Testis (tissue), 5 donors: ENCODE measurements at places on chromosomes 16 and 17. TPM values are rescaled to one million over a fixed set of nuclear protein-coding genes. Genes with fewer than 3 reads are reported as not detected.

Gene RNU2-1
- not detected for polyA plus RNA-seq

Gene TMEM235
- polyA plus RNA-seq: not detected

Gene WFDC1
- 16.4 TPM for polyA plus RNA-seq

Gene CSH2
- polyA plus RNA-seq: not detected

Gene BAIAP3
- polyA plus RNA-seq: 23.0 TPM

Gene FCSK
- polyA plus RNA-seq: 12.4 TPM

- H3K36me3 ChIP-seq: no peaks in the 10 kb centered on the region
- H3K4me1 ChIP-seq: peaks cover 11% of the 10 kb centered on the region
- no peaks in the 10 kb centered on the region for H3K27me3 ChIP-seq
- no peak for DNase-seq
These were observed 19.6 kb upstream of the EEF2K start for GRCh38 chr16:22186517-22186916.

DNA sequence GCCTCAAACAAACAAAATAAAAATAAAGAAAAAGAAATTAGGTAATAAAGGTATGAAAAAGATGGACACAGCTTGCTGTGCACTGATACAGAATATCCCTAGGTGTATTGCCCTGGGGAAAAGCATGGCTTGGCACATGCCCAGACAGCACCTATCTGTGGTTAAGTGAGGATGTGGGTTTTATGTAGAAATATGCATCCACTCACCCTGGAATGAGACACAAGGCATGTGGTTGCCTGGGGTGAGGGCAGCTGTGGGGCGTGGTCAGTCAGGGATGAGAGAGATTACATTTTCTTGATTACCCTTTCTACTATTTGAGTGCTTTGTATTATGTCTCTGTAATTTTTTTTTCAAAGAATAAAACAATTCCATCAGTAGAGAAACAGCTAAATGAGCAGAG, 6.9 kb downstream of the PLLP start:
- no peaks in the 10 kb centered on the region for H3K27me3 ChIP-seq
- H3K27ac ChIP-seq: no peak overlapping the region
- H3K36me3 ChIP-seq: no peaks in the 10 kb centered on the region
- no peak for DNase-seq
- no peak overlapping the region for H3K4me3 ChIP-seq
- H3K4me1 ChIP-seq: peaks cover 6% of the 10 kb centered on the region

GRCh38 chr17:81939218-81939617, 2.1 kb upstream of the PYCR1 start:
- no peaks in the 10 kb centered on the region for H3K36me3 ChIP-seq
- no peaks in the 10 kb centered on the region for H3K27me3 ChIP-seq
- no peak for DNase-seq
- H3K4me3 ChIP-seq: no peak overlapping the region
- H3K4me1 ChIP-seq: peaks cover 6% of the 10 kb centered on the region
